ENCODE measurements at places on chromosomes 2 and 18.

- DNase-seq, result no peak
Measured at GRCh38 chr2:39142904-39143605, 22.2 kb upstream of the SOS1 start.

DNA sequence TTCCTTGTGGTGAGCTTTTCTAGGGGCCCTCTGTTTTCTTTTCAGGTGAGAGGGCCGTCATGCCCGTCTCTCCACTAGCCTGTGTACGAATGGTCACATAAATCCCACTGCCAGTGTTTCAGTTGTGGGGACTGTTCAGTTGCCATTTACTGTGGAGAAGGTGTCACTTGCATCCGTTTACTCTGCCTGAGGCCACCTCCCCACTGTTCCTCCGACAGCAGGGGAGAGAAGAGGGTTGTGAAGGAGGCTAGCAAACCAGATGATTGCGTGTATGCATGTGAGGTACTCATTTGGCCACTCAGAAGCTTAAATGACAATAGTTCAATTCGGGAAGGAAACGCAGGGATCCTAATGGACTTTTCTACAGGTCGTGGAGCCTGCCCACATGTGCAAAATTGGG, 3.3 kb downstream of the MTCL1 start:
- DNase-seq, result no peak

- DNase-seq, result no peak
Measured at GRCh38 chr18:9755615-9756014, 47.5 kb downstream of the RAB31 start.

GRCh38 chr2:126782648-126783047, 116.0 kb upstream of the TEX51 start:
- DNase-seq, result no peak

GRCh38 chr18:46712406-46712805, 44.4 kb downstream of the ST8SIA5 start:
- no peak for DNase-seq

DNA sequence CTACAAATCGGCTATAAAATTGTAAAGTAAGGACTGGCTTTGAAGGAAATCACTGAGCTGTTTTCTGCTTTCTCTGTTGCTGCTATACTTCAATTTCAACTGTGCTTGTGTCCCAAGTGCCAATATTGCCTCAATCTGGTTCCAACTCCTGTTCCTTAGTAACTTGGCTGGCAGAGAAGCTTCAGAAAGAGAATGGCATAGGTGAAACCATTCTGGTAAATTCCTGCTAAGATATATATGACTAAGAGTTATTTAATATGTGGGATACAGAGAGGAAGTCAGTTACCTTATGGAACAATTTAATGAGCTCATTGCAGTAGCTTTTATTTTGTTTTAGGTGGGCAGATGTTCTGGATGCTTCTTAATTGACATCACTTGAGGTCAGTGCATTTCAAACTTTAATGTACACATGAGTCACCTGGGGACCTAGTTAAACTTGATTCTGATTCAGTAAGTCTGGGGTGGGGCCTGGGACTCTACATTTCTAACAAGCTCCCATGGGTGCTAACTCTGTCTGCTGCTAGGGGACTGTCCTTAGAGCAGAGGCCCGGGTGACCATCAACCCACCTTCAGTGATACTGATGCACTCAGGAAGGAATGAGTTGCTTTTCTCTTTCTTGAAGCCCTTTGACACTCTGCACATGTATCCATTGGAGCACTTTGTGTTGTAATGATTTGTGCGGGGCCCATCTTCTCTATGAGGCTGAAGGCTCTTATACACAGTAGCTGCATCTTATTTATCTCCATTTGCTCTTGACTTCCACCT, 47.6 kb downstream of the LIPG start:
- peak; percentile 57 for DNase-seq

Data from Caki2 (cell line).